ENCODE measurements at places on chromosomes 16 and 17. TPM values are rescaled to one million over a fixed set of nuclear protein-coding genes. Genes with fewer than 3 reads are reported as not detected.

SLC16A13 gene
- polyA plus RNA-seq, result 2.2 TPM

ST6GALNAC1 gene
- 0.62 TPM for polyA plus RNA-seq

CDH15 gene
- 340 TPM for polyA plus RNA-seq

XAF1 gene
- 15.2 TPM for polyA plus RNA-seq

ZNF629 gene
- polyA plus RNA-seq, result 14.3 TPM

NUPR1 gene
- polyA plus RNA-seq, result 29.7 TPM

CIAPIN1 gene
- 55.8 TPM for polyA plus RNA-seq

ARL5C gene
- not detected for polyA plus RNA-seq

GJC1 gene
- 24.6 TPM for polyA plus RNA-seq

ESRP2 gene
- 0.88 TPM for polyA plus RNA-seq

Measured in hindlimb muscle (tissue), 1 donor.